ENCODE measurements at places on chromosomes 12 and 14. TPM values are rescaled to one million over a fixed set of nuclear protein-coding genes. Genes with fewer than 3 reads are reported as not detected.

DNA sequence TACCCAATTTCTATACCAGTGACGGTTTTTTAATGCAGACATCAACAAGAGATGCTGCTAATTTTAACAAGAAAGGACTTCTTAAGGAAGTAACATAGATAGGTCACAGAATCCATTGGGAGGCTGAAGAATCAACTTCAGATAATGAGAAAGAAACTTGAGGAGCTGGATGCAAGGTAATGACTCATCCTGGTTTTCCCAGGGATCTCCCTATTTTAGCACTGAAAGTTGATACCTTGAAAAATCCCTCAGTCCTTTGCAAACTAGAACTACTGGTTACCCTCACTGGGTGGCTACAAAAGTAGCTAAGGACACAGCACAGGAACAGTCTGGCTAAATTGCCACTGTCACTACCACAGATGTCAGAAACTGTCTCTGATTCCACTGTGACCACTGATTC lies 561.9 kb downstream of the FLRT2 start:
- no peaks in the 10 kb centered on the region for H3K4me1 ChIP-seq
- H3K36me3 ChIP-seq: no peaks in the 10 kb centered on the region
- no peak overlapping the region for H3K27ac ChIP-seq
- no peaks in the 10 kb centered on the region for H3K27me3 ChIP-seq
- no peak for DNase-seq

DNA sequence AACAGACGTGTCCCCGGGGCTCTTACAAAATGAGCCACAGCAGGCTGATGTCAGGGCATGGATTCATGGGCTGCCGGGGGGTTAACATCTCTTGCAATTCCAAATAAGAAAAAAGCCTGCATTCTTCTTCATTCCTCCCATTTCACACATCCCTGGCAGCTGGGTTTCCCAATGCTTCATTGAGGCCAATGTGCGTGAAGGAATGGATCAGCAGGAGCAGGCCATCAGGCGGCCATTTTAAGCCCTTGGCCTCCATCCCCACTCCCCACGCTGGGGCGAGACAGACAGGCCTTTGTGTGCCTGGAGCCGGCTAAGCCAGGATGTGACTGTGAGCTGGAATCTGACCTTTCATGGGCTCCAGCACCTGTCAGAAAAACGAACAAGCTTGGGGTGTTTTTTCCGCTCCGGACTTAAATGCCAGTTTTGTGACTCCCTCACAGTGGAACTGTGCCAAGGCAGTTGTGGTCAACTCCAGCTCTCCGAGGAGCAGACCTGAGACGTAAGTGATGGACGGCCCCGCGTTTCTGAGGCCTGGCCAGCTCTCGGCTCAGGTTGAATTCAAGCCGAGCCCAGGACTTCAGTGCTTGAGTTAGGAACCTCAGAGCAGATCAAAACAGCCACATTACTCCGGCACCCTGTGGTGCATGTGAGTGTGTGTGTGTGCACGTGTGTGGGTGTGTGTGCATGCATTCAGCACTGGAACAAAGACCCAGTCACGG lies 133.1 kb downstream of the TMEM30B start:
- peak overlapping the region; percentile 88 for H3K27ac ChIP-seq
- peaks cover 25% of the 10 kb centered on the region for H3K36me3 ChIP-seq
- peaks cover 52% of the 10 kb centered on the region for H3K4me1 ChIP-seq
- peak; percentile 86 for DNase-seq
- no peaks in the 10 kb centered on the region for H3K27me3 ChIP-seq

GRCh38 chr12:49296034-49296835 lies 1.3 kb downstream of the PRPH start:
- peaks cover 23% of the 10 kb centered on the region for H3K4me1 ChIP-seq
- no peak overlapping the region for H3K27ac ChIP-seq
- H3K27me3 ChIP-seq: peaks cover 24% of the 10 kb centered on the region
- peak overlapping the region; percentile 60 for H3K4me3 ChIP-seq
- peaks cover 11% of the 10 kb centered on the region for H3K36me3 ChIP-seq

- H3K4me1 ChIP-seq: no peaks in the 10 kb centered on the region
- H3K27ac ChIP-seq: no peak overlapping the region
- H3K27me3 ChIP-seq: no peaks in the 10 kb centered on the region
- no peaks in the 10 kb centered on the region for H3K36me3 ChIP-seq
These were observed 14.2 kb downstream of the CEP128 start for GRCh38 chr14:80927083-80927989.

- no peaks in the 10 kb centered on the region for H3K27me3 ChIP-seq
- peaks cover 12% of the 10 kb centered on the region for H3K36me3 ChIP-seq
- no peak overlapping the region for H3K4me3 ChIP-seq
- H3K4me1 ChIP-seq: peaks cover 36% of the 10 kb centered on the region
These were observed 56.3 kb downstream of the FGD4 start for GRCh38 chr12:32455607-32456071.

GRCh38 chr14:45641541-45641940 lies 388.5 kb upstream of the MIS18BP1 start:
- H3K4me1 ChIP-seq: no peaks in the 10 kb centered on the region
- H3K27me3 ChIP-seq: no peaks in the 10 kb centered on the region
- DNase-seq: no peak
- H3K4me3 ChIP-seq: no peak overlapping the region

DNA sequence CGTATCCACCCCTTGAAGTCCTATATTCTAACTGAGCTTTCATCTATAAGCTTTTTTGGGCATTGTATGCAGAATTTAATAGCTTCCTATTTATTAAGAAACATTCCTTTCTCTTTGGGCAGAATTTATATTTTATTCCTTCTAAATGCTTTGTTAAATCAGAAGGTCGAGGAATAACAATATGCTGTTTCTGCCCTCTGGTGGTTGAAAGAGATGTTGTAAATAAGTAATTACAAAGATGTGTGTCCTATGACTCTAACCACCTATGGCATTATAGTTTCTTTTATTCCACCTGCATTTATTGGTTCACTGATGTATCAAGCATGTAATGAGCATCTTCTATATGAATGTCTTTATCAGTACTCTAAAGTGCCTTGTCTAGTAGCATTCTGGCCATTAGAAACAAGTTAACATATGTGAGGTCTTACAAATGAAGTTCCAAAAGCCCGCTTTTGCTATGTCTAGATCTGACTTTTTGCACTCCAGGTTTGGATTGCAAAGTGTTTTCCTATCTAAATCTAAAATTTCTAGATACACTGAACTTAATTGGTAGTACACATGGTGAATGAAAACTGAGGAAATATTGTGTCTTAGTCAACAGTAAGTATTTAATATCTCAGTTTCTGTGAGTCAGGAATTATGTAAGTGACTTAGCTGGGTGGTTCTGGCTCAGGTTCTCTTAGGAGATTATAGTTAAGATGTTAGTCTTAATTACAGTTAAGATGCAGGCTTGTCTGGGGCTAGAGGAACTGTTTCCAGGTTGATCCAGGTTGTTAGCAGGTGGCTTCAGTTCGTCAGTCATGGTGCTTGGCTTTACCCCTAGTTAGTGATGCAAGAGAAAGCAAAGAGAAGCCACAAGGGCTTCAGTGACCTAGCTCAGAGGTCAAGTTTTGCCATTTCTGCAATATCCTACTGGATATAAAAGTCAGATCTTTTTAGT lies 57.5 kb downstream of the PLEKHA5 start:
- DNase-seq: peak; percentile 17
- H3K36me3 ChIP-seq: peaks cover 4% of the 10 kb centered on the region
- H3K27ac ChIP-seq: peak overlapping the region; percentile 36

DNA sequence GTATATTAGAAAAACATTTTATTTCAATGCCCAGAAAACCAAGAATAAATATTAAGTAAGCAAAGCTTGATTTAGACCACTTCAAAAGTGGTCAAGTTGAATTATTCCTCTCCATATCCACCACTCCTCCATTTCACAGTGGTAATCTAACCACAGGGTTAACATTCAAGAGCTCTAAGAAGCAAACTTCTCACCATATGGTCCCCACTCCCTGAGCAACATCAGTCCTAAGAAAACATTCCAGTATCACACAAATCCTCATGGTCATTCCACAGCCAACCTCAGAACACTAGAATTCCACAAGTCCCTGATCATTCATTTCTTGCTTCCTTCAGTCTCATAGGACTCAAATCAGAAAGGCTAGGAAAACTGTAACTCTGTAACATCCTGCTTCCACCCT lies 47.9 kb downstream of the ST8SIA1 start:
- H3K27ac ChIP-seq: no peak overlapping the region
- no peak overlapping the region for H3K4me3 ChIP-seq
- no peak for DNase-seq
- no peaks in the 10 kb centered on the region for H3K36me3 ChIP-seq
- H3K27me3 ChIP-seq: peaks cover 9% of the 10 kb centered on the region

DNA sequence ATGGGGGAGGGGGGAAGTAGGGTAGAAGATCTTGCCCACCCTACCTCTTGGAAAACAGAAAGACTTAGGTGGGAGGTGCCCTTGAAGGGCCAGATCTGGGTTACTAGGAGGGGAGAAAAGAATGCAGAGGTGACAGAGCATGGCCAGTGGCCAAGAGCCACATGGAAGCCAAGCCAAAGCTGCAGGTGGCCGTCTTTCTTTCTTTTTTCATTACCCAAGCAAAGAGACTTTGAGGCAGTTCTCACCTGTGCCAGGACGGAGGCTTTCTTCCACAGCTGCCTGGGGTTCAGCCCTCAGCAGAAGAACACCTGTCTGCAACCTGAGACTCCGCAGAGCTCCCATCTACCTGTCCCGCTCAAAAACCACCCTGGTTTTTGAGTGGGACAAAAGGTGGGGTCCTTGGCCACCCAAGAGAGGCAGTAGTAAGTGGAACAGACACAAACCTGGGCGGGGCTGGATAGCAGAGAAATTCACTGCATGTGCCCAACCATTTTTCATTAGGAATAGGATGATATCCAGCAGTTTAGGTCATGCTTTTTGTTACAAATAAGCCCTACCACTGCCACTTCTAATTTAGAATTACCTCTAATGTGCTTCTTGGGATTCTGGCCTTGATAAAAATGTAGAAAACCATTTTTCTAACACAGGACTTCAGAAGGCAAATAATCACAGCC lies 116.5 kb downstream of the DYRK2 start:
- H3K27me3 ChIP-seq: no peaks in the 10 kb centered on the region
- DNase-seq: no peak
- H3K27ac ChIP-seq: no peak overlapping the region
- peaks cover 9% of the 10 kb centered on the region for H3K4me1 ChIP-seq
- H3K36me3 ChIP-seq: no peaks in the 10 kb centered on the region

GRCh38 chr14:72864712-72865365 lies 29.1 kb downstream of the DPF3 start:
- no peak overlapping the region for H3K27ac ChIP-seq
- H3K36me3 ChIP-seq: no peaks in the 10 kb centered on the region
- H3K4me3 ChIP-seq: no peak overlapping the region
- no peak for DNase-seq
- H3K27me3 ChIP-seq: peaks cover 29% of the 10 kb centered on the region

GRCh38 chr12:83759906-83760305 lies 1073.2 kb downstream of the TMTC2 start:
- H3K4me3 ChIP-seq: no peak overlapping the region
- H3K27ac ChIP-seq: no peak overlapping the region
- H3K4me1 ChIP-seq: peaks cover 16% of the 10 kb centered on the region
- no peaks in the 10 kb centered on the region for H3K36me3 ChIP-seq

DNA sequence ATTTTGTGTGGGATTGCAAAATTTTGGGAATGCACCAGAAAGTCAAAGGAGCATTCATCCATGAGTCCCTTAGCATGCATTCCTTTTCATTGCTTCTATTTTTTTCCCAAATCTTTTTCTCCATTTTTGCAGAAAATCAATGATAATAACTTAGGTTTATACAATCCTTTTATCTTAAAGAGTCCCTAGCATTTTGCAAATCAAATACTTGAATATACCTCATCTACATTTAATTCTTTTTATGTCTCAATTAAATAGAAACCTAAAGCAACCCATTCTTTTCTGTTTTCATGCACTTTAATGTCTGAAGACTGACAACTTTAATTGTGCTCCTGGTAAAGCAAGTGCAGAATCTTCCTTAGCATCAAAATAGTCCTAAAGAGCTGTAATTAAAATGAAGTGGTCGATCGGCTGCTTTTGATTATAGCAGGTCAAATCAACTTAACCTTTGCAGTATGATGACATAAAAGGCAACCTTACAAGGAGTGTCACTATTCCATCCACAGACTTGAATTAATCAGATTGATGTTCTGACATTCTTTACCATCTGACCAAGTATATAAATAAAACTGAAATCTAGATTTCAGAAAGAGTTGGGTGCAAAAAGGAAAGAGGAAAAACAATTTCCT lies 168.4 kb downstream of the ALG10B start:
- H3K4me3 ChIP-seq: no peak overlapping the region
- H3K4me1 ChIP-seq: peaks cover 6% of the 10 kb centered on the region
- peaks cover 4% of the 10 kb centered on the region for H3K36me3 ChIP-seq
- no peak overlapping the region for H3K27ac ChIP-seq
- H3K27me3 ChIP-seq: no peaks in the 10 kb centered on the region
- DNase-seq: no peak

- H3K27ac ChIP-seq: no peak overlapping the region
- peaks cover 52% of the 10 kb centered on the region for H3K4me1 ChIP-seq
- H3K4me3 ChIP-seq: peak overlapping the region; percentile 26
- peak; percentile 78 for DNase-seq
- H3K27me3 ChIP-seq: no peaks in the 10 kb centered on the region
These were observed 5.2 kb downstream of the RAB15 start for GRCh38 chr14:64966976-64967375.

DNA sequence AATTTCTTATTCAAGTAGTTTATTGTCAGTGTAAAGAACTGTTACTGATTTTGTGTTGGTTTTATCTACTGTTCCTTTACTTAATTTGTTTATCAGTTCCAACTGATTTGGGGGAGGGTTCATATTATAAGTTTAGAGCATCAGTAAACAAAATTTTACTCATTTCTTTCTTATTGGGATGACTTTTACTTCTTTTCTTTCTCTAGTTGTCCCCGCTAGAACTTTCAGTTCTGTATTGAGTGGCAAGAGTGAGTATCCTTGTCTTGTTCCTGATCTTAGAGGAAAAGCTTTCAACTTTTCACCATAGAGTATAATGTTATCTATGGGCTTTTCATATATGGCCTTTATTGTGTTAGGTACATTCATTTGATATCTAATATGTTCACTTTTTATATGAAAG lies 584.1 kb downstream of the LRFN5 start:
- H3K27ac ChIP-seq: no peak overlapping the region
- H3K4me1 ChIP-seq: no peaks in the 10 kb centered on the region
- H3K36me3 ChIP-seq: no peaks in the 10 kb centered on the region
- DNase-seq: no peak
- no peak overlapping the region for H3K4me3 ChIP-seq

- H3K4me3 ChIP-seq: no peak overlapping the region
- H3K4me1 ChIP-seq: no peaks in the 10 kb centered on the region
- H3K36me3 ChIP-seq: no peaks in the 10 kb centered on the region
- no peak overlapping the region for H3K27ac ChIP-seq
- peaks cover 72% of the 10 kb centered on the region for H3K27me3 ChIP-seq
These were observed 79.4 kb upstream of the OTX2 start for GRCh38 chr14:56889705-56890104.

Gene P3H3
- total RNA-seq: 0.56 TPM

Gene ZFHX2
- 3.7 TPM for total RNA-seq

Gene NPFF
- total RNA-seq: not detected

Gene DLGAP5
- 54.3 TPM for total RNA-seq

Gene MEG3
- not detected for total RNA-seq

Gene CNOT2
- total RNA-seq: 117 TPM
